Mesothelial cell of epicardium (in vitro differentiated cells): ENCODE measurements at places on chromosomes 3 and 15. TPM values are rescaled to one million over a fixed set of nuclear protein-coding genes. Genes with fewer than 3 reads are reported as not detected.

CCDC54 gene
- not detected in 3 replicates for total RNA-seq

WDR93 gene
- total RNA-seq: 0.34 to 0.54 TPM (median 0.40 TPM) in 3 replicates

RSRC1 gene
- 33.1 to 35.0 TPM (median 34.9 TPM) in 3 replicates for total RNA-seq

FETUB gene
- not detected in 3 replicates for total RNA-seq

LNP1 gene
- total RNA-seq: 4.3 to 4.9 TPM (median 4.4 TPM) in 3 replicates

FILIP1L gene
- total RNA-seq: 15.6 to 19.8 TPM (median 15.7 TPM) in 3 replicates

DNASE1L3 gene
- 0.22 to 0.72 TPM (median 0.53 TPM) in 3 replicates for total RNA-seq

TRPM1 gene
- total RNA-seq: not detected in 3 replicates

SLC22A14 gene
- total RNA-seq: 0.20 to 0.22 TPM in 2 of 3 replicates, not detected in the other

BCL6 gene
- 29.2 to 32.7 TPM (median 30.6 TPM) in 3 replicates for total RNA-seq

CCR8 gene
- total RNA-seq: not detected in 3 replicates

MEX3B gene
- total RNA-seq: 29.8 to 31.9 TPM (median 30.8 TPM) in 3 replicates

WDR49 gene
- total RNA-seq: 0.40 to 0.55 TPM (median 0.47 TPM) in 3 replicates

CFAP100 gene
- not detected in 3 replicates for total RNA-seq

ADPGK gene
- total RNA-seq: 51.5 to 54.5 TPM (median 54.4 TPM) in 3 replicates

SEMA3F gene
- total RNA-seq: 94.5 to 101 TPM (median 99.1 TPM) in 3 replicates

MYRIP gene
- total RNA-seq: 0.53 to 0.63 TPM (median 0.59 TPM) in 3 replicates

NR2E3 gene
- total RNA-seq: 1.1 to 2.0 TPM (median 1.2 TPM) in 3 replicates

DISP2 gene
- total RNA-seq: 0.57 to 0.76 TPM (median 0.64 TPM) in 3 replicates
